ENCODE measurements at places on chromosomes 13 and 19.

GRCh38 chr19:48872884-48873475 lies 759 bp downstream of the PPP1R15A start:
- DNase-seq = peak; percentile 85

- DNase-seq = peak; percentile 93
Measured at GRCh38 chr19:10797541-10798256, 38.3 kb downstream of the TMED1 start.

- peak; percentile 33 for DNase-seq
Measured at GRCh38 chr19:34662919-34663318, 14.0 kb downstream of the SCGB2B2 start.

GRCh38 chr13:26016189-26016588 lies 35.6 kb downstream of the SHISA2 start:
- DNase-seq = no peak

DNA sequence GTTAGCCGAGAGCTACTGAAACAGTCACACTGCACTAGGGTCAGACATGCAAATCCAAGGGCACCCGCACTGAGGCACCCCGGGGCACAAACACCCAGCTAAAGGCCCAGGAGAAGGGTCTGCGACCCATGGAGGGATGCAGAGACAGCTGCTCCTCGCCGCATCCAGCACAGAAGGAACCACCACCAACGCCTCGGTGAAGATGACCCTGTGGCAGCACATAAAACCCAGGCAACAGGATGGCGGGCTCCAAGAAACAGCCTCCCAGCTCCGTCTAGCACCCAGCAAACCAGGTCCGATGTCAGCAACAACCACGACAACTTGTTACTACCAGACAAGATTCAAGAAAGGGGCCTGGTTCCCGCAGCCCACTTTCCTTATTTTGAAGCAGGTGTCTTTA lies 82.1 kb downstream of the STK24 start:
- no peak for DNase-seq

DNA sequence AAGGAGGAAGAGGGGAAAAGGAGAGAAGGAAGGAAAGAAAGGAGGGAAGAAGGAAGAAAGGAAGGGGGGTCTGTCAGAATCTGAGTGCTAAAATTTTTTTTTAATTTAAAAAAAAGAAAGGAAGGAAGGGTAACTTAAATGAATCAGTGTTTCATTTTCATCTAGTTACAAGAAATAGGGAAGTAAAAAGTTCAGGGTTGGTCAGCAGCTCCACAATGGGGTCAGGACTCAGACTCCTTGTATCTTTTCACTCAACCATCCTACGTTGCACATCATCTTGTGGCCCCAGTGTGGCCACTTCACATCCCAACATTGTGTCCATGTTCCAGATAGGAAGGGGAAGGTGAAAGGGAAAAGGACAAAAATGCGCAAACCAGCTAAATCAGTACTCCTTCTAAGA lies 14.3 kb upstream of the FNDC3A start:
- DNase-seq = no peak

DNA sequence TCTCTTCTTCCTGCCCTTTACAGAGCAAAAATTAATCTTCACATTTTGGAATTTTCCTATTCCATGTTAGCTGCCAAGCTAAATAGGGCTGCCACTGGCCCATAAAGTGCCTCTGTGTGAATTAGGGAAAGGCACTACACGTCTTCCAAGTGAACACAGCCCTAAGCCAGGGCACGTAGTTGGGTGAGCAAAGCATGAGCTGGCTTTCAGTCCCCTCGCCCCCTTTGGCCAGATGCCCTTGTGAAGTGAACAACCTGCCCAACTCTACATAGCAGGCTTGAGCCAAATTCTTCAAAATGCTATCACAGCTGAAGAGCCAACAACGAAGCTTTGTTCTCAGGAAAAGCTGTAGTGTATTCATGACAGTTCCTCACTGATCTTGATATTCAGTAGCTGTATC lies 213.1 kb downstream of the OXGR1 start:
- DNase-seq = no peak

DNA sequence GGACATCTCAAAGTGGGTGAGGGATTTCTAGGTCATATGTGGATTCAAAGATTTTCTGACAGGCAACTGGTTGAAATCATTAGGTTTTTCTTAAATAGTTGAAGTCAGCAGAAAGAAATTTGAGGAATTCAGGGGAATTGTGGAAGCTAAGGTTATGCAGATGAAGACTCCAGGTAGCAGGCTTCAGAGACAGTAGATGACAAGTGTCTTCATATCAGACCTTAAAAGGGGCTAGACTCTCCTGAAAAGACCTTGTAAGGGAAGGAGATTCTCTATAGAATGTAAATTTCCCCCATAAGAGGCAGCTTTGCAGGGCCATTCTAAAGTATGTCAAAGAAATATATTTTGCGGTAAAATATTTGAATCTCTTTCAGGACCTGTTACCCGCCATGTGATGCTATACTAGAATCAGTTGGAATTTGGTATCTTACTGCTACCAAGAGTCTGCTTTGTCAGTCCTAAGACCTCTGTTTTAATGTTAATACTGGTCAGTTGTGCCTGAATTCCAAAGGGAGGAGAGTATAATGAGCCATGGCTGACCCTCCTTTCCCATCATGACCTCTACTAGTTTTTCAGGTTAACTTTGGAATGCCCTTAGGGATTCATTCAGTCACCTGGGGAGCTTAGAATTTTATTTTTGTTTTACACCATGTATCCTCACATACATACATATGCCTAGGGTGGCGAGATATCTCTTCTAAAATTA lies 1115.5 kb upstream of the SLC10A2 start:
- no peak for DNase-seq

DNA sequence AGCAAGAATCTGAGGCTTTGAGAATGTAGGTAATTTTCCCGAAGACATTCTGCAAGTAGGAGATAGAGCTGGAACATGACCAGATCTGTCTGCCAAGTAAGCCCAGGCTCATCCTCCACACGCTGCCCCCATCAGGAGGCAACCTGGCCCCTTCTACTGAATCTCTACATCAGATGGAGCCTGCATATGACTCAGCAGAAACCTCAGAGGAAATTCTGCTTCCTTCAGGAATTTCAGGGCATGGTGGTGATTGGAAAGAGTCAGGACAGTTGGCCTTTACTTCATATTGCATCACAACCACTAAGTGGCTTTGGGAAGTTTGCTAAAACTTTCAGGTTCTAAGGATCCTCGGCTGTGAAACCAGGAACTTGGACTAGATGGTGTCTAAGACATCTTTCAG lies 85.2 kb downstream of the LRRC63 start:
- no peak for DNase-seq

DNA sequence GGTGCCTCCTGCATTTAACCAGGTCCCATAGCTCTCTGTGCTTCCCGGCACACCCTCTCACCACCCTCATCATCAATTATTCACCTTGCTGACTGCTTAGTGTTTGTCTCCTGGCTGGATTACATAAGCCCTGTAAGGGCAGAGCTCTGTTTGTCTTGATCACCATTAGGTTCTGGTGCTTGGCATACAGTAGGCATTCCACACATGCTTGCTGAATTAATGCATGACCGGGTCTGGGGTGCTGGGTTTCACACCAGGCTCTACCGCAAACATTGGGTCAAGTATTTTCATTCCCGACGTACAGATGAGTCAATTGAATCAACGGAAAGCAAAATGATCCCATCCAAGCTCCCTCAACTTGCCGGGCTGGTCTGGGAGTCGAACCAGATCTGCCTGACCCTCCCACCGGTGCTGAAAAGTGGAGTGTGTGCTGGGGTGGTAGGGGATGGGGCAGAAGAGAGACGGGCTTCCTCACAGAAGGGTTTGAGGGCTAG lies 28.5 kb downstream of the VAV1 start:
- DNase-seq = peak; percentile 41

DNA sequence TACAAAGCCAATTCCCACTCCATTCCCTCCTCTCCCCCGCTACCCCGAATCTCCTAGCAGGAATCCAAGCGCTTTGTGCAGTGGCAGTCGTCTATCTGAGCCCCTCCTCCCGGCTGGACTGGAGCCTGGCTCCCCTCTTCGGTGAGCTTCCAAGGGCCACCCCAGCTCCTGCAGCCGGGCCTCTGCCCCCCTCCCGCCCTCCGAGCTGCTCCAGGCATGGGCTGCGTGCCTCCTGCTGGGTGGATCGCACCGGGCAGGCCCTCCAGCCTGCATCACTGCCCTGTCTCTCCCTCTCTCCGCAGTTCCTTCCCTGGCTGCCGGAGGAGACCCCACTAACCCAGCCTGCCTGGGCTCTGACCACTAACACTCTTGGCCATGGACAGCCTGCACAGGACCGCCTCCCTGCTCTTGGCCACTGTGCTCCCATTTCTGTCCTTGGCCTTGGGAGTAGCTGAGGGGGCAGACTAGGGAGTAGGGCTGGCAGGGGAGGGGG lies 12.9 kb upstream of the LENG8 start:
- no peak for DNase-seq

- no peak for DNase-seq
Measured at GRCh38 chr13:58547419-58547818, 915.9 kb downstream of the PCDH17 start.

DNA sequence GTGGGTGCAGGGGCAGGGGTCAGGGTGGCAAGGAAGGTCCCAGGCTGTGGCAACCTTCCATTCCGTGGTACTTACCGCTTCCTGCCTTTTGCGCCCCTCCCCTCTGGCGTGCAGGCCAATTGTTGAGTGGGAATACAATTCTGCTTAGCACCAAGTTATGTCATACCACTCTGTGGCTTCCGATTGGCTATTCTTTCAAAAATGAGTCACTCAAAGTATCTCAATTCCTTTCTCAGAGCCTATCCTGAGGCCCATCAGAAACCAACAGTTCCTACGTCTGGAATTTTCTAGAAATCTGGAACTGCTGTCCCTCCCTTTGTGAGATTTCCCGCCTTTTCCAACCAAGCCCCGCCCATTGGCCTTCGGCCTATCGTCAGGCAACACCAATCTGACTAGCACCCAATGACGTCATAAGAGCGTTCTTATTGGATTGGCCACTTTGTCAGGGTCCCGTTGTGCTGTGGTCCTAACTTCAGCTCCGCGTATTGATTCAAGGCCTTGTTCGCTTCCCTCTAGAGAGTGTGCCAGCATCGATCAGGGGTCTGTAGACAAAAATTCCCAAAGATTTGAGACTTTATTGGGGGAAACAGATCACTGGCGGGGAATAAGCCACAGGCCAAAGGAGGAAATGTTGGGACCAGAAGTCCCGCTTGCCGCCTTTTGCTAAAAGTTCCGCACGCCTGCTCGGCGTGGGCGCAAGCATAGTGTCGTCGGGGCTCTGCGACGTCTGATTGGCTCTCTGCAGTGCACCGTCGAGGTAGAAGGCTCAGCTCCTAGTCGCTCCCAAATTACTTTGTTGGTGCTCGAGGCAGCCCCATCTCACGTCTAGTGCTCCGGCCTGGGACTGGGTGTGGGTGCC lies 11.7 kb downstream of the NTN5 start:
- DNase-seq = peak; percentile 94

- DNase-seq = peak; percentile 25
Measured at GRCh38 chr13:26977541-26977940, 194.1 kb downstream of the USP12 start.

All from activated CD4-positive, alpha-beta T cell treated with anti-CD3 and anti-CD28 coated beads, Interleukin-2, Interleukin-6, amounts not matched to agents 100 ng/mL and 50 ng/mL, durations not matched to agents 16 hours and 8 hours (primary cell).